ENCODE measurements at places on chromosomes 11 and 22.
A peak's percentile ranks its signal among the peaks of the same experiment; 100 is the strongest.

DNA sequence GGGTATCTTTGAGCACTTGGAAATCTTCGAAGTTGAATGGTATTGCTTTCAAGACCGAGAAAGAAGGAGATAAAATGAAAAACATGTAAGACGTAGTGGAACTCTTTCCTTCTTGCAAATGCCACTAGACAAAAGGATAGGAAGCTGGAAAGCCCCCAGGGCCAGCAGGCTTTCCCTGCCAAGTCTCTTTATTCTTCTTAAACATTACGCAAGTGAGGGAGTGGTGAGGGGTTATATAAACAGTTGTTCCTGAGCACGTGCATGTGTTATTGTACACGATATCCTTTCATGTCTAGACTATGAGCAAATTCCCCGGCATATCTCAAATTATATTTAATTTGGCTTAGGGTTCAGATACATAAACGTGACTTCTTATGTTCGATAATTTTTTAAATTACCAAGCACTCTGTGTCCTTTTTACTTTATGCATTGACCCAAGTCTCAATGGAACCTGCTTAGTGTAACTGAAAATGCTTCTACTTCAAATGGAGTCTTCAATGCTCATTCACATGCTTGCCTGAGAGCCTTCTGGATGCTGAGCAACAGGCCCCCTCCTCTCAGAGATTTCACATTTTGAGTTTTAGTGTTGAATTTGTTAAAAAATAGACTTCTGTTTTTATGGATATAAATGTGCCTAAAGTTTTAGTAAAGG lies 59.0 kb downstream of the PPP2R1B start:
- no peak for DNase-seq

DNA sequence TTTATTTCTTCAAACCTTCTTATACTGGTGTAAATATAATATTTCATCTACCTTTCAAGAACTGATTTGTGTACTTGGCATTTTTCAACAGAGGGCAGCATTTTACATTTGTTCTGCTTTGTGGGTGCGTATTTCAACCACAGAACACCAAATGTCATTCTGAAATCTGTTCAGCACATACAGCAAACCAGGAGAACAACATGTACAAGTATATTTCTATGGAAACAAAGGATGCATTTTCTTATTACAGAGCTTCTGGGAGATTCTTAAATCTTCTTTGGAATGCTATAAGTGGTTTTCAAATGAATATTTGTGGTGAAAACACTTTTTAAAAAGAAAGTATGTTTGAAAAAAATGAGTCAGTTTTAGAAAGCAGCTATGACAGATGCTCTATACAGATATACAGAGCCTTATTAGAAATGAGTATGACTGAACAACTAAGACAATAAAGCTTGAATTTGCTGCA lies 946.0 kb downstream of the FAM181B start:
- DNase-seq: no peak

GRCh38 chr11:115087791-115088190 lies 409.5 kb downstream of the NXPE2 start:
- no peak for DNase-seq

GRCh38 chr11:128904656-128905344 lies 13.6 kb downstream of the KCNJ5 start:
- no peak for DNase-seq

- no peak for DNase-seq
Observed at GRCh38 chr11:21485006-21485405, 707.9 kb upstream of the ANO5 start.

DNA sequence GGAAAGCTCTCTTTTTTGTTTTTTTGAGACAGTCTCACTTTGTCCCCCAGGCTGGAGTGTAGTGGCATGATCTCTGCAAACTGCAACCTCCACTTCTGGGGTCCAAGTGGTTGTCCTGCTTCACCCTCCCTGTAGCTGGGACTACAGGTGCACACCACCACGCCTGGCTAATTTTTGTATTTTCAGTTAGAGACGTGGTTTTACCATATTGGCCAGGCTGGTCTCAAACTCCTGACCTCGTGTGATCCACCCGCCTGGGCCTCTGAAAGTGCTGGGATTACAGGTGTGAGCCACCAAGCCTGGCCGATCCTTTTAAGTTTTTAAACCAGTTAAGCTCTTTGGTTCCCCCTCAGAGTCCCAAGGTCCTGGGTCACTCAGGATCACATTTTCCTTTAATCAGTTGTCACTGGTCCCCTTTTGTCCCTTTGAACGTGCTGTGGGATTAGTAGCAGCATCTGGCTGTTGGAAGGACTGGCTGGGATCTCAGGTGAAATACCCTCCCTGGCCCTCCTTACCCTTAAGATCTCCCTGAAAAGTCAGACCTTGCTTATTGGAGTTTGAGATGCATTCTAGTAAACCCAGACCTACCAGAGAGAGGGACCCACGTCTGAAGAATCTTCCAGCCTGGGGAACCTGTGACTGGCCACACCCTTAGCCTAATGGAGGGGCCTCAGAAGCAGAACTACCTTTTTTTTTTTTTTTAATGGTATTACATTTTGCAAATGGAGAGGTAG lies 8.1 kb downstream of the MALAT1 start:
- no peak for DNase-seq

DNA sequence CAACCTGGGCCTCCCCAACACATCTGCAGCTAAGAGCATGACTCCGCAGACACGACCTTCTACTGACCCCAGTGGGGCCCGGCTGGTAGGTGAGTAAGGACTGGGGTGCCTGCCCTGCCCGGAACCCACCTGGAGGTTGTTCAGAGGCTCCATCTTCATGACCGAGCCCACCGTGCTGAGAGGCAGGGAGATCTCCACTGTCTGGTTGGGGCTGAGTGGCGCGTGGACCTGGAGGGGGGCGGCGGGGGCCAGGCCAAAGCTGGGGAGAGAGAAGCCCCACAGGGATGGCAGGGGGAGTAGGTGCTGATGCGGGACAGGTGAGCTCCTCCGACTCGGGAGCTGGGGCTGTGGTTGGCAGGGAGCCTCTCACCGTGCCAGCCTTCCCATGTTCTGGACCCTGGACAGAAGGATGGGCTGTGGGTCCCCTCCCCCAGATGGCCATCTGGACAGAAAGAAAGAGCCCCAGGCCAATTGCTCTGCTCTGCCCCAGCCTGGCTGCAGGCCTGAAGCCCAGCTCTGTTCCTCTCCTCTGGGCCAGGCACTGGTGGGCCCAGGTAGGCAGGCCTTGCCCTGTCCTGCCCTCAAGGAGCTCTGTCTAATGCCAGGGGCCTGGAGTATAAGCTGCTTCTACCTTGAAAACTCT lies 16.3 kb upstream of the RASL10A start:
- no peak for DNase-seq

GRCh38 chr11:65382033-65382803 lies at the start of gene SLC25A45:
Gene SLC25A45, minus strand, starts transcription at chr11:65382646. Its CDS starts 695 bp downstream, at chr11:65381951.
- DNase-seq: peak; percentile 94

DNA sequence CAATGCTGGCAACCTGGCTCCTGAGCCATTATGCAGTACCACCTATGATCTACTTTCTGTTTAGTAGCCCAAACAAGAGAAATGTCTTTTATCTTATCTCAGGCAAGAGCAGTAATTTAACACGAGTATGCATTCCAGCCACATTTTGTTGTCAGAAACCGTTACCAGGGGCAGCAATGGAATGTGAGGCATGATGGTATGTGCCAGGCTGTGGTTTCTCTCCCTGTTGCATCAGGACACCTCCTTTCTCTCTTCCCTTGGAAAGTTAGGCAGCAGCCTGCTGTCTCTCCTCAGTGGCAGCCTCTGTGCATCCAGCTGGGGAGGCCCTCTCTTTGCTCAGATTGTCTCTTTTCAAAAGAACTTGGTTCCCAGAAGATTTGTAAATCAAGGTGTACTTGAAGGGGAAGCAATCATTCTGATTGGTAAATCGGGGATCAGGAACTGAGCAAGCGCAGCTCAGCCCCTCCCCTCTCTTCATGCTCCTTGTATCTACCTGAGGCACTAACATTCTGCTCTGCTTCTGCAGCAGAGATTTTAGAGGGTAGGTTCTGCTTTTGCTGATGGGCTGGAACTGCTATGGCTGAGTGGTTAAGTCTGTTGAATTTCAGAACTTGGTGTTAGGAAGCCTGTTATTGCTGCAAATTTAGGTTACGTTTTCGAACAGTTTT lies 229.2 kb downstream of the ADAMTS15 start:
- no peak for DNase-seq

DNA sequence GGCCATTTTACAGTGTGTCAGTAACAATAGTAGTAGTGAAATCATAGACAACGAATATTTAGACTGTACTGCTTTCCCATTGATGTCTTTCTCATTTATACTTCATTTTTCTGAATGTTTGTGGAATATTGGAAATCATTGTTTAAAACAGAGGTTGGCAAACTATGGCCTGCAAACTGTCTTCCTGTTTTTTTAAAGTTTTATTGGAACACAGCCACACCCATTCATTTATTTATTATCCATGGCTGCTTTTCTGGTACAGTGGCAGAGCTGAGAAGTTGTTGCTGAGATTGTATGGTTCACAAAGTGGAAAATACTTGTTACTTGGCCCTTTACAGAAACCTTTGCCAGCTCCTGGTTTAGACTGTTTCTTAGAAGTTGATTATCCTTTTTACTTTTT lies 13.7 kb downstream of the FAR1 start:
- no peak for DNase-seq

DNA sequence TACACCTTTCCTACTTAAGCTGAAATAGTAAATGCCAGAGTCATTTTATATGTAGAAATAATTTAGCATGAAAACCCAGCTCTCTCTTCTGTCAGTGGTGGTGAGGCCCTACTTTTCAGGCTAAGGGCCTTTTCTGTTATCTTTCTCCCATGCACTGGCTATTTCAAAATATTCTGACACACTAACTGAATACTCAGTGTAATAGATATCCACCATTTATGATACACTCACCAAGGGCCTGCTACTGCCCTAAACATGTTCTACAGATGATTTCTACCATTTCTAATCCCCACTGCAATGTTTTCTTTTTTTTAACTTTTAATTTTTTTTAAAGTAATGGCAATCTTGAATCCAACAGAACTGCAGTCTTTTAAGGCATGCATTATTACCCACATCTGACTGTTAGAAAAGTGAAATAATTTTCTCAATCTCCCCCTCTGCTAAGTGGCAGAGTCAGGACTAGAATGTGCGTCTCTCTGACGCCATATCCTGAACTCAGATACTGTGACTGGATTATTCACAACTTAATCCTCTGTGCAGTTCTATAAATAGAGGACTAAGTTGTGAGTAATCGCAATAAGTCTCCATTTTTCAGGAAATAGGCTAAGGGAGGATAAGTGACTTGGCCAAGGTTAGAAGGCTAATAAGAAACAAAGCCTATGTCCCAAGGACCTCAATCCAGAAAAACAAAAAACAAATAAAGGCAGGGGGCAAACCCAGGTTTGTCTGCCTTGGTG lies 44.0 kb downstream of the GRAMD1B start:
- no peak for DNase-seq

- no peak for DNase-seq
Observed at GRCh38 chr11:34653851-34654482, 33.1 kb downstream of the EHF start.

- no peak for DNase-seq
Observed at GRCh38 chr22:48699511-48699910, 1128.2 kb downstream of the BRD1 start.

GRCh38 chr11:90646706-90647105 lies 423.9 kb upstream of the CHORDC1 start:
- DNase-seq: no peak

DNA sequence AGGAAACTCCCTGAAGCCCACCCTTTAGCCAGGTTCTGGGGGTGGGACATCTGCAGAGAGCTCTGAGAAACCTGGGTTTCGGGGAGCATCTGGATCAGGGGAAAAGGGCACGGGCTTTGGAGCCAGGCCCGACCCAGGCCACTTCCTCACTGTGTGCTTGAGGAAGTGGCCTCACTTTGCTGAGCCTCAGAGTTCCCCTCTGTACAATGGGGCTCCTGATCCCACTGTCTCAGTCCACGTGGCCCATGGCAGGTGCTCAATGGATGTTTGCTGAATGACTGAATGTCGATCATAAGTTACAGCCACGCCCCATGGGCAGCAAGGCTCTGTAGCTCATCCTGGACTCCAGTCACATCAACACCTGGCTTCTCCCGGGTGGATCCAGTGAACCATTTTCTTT lies 1.3 kb downstream of the CRYBB3 start:
- DNase-seq: no peak

- no peak for DNase-seq
Observed at GRCh38 chr11:114063149-114063828, 3.8 kb downstream of the ZBTB16 start.

DNA sequence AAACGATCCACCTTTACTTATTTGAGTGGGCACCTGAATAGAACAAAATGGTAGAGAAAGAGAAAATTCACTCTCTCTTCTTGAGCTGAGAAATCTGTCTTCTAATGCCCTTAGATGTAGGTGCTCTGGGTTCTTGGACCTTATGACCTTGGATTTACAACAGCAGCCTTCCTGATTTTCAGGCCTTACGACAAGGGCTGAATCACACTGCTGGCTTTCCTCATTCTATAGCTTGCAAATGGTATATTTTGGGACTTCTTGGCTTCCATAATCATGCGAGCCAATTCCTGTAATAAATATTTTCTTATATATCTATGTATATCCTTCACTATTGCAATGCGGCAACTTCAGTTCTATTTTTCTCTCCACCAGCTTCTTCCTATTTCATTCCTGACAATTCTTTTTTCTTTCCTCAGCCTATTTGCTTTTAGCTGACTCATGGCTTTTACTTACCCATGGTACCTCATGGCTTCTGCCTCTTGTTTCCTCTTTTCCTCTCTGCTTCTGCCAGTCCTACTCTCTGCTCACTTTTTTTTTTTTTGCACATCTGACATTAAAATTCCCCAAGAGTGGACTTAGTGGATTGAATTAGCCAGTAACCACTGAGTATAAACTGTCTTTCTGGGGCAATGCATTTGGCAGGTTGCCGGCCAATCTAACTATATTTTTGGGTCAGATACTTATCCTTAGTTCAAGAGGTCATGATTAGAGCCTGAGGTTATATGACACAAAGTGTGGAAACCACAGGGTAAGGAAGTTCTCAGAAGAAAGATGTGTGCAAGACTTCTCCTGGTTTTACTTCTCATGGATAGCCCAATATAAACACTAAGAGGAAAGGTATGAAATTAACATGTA lies 359.5 kb downstream of the TMEM135 start:
- no peak for DNase-seq

- DNase-seq: no peak
Observed at GRCh38 chr11:118098996-118099837, 12.5 kb upstream of the SMIM35 start.

DNA sequence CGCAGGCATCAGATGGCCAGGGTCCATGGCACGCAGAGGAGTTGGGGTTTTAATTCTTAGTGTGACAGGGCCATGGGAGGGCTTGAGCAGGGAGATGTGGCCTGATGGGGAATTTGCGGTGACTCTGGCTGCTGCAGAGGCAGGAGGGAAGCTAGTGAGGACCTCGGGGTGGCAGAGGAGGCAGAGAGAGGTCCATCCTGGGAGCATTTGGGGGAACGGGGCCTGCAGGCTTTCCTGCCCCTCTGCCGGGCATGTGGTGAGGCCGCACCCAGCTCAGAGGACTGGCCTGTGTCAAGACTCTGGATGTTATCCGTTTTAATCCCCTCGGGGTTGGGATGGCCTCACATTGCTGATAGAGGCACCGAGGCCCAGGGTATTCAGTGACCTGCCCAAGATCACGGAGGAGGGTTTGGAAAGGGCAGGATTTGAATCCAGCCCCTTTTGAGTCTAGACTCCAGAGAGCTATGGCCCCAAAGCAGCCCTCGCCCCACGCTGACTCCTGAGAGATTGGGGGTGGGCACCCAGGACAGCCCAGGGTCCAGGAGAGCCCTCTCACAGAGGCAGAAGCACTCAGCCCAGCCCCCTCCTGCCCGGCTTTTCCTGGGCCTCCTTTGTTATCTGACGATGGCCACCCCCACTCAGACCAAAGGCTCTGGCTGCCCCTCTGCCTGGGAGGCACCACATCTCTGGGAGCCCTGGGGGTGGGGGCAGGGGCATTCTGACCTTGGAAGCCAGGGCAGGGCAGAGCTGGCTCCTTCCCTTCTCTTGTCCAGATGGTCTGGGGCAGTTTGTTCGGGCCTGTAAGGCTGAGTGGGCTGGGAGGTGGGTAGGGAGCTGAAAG lies 13.9 kb downstream of the MGAT3 start:
- no peak for DNase-seq

Measured in activated naive CD4-positive, alpha-beta T cell treated with anti-CD3 and anti-CD28 coated beads, Interleukin-2, amount 50 U/mL, for 72 hours (primary cell).